ENCODE measurements at places on chromosomes 2 and 18.
A peak's percentile ranks its signal among the peaks of the same experiment; 100 is the strongest.

DNA sequence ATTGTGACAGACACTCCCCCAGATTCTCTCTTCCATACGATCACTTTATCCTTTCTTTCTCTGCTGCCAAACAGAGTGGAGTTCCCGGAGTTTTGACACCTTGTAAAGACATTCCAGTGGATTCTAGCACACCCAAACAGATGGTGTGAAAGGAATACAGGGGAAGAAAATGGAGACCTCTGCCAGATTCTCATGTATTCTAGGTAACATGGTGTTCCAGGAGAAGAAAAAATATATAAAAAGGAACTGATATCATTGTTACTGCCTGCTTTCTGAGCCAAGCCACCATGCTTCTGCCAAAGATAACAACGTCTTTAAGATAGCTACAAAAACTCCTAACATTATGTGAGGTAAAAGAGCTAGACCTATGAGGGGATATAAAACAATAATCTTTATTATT lies 136.5 kb downstream of the TXNL1 start:
- no peak for DNase-seq

DNA sequence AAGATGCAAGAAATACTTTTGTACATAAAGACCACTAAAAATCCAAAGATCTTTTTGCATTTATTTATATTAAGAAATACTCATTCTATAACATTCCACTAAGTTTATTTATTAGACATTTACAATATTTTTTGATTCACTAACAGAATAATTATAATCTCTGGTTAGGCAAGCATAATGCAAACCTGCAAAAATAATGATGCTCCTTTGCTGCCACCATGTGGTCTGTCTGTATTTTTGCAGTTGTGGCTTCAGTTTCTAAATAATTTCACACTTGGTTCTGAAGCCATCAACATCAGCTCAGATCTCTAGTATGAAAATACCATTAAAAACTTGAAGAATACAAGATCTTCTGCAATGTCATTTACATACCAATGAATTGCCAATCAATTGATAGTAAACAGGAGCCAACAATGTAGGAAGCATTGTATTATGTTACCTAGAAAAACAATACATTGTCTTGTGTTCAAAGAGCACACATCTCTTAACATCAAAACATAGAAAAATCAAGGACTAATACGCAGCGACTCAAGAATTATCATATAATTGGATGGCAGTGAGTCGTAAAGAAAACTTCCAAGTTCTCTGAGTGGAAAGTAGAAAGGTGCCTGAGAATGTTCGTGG lies 28.8 kb upstream of the WDR75 start:
- no peak for DNase-seq

DNA sequence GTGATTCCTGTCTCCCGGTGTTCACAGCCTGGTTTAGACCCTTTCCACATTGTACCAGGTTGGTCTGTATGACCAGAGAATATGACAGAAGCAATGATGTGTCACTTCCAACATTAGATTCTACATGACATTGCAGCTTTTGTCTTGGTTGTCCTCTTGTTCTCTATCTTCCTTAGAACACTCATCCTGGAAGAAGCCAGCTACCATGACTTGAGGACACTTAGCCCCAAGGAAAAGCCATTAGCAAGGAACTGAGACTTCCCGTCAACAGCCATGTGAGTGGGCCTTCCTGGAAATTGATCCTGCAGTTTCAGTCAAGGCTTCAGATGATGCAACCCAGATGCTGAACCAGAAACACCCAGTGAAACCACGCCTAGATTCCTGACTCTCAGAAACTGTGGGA lies 143.3 kb downstream of the MREG start:
- no peak for DNase-seq

DNA sequence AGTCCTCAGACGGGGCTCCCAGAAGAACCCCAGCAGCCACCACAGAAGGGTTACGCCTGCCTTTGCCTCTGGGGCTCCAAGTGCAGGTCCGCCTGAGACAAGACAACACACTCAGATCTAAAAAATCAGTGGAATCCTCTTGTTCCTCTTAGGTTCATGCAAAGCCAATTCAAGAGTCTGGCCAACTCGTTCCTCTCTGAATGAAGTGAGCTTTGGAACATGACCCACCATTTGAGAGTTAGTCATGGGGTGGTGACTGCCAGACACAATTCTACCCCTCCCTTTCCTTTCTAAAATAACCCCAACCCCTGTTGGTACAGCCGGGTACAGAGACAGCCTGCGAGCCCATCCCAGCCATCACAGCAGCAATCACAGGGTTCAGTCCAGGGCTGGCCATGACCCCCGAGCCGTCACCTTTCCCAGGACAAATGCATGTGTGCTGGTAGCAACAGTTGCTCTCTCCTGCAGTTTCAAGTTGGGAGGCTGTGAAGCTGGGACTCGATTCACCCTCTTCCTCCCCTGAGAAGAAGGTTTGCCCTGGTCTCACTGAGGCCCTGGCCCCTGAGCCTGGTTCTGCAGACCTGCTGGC lies 183.1 kb upstream of the SH3BP4 start:
- no peak for DNase-seq

GRCh38 chr2:45912109-45912508 lies 260.6 kb downstream of the PRKCE start:
- no peak for DNase-seq

DNA sequence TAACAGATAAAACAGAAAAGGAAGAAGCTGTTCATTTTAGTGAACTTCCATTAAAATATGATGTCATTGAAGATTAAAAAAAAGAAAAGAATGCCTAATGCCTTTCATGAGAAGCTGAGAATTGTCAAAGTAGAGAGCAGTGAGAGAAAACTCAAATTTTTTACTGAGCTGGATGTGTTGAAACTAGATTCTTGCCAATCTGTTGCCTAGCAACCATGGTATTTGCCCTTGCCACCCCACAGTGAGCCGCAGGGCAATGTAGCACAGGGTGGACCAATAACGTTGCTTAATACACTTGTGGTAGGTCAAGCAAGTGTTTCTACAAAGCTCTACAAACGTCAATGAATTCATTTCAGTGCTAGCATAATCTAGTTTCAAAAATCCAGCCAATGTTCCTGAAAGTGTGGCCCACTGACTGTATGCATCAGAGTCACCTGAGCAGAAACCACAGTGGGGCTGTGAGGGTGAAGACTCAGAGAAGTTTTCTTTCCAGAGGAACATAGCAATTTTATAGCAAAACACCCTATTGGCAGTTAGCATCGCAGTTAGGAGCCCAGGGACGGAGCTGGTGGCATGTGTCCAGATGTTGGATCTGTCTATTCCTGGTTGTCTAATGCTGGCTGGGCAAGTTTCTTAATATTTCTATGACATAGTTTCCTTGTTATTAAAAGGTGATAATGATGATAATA lies 132.2 kb downstream of the DOCK10 start:
- DNase-seq: no peak

DNA sequence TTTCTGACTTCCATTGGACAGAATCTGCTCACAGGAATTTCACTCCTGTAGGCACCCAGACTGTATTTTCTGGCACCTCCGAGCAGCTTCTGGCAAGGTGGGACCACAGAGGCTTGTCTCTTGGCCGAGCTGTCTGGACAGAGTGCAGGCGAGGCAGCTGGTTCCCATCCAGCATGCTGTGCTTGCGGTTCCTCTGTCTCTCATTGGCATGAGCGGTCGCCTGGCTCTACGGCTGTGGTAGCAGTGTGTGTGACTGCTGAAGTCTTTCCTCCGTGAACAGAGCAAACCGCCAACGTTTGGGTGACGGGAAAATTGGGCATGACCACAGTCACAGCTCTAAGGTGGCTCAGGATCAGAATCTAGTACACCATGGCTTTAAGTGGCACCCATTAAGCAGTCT lies 411.7 kb upstream of the NETO1 start:
- DNase-seq: no peak

- DNase-seq: no peak
Measured at GRCh38 chr2:157149270-157149669, 108.2 kb upstream of the GALNT5 start.

DNA sequence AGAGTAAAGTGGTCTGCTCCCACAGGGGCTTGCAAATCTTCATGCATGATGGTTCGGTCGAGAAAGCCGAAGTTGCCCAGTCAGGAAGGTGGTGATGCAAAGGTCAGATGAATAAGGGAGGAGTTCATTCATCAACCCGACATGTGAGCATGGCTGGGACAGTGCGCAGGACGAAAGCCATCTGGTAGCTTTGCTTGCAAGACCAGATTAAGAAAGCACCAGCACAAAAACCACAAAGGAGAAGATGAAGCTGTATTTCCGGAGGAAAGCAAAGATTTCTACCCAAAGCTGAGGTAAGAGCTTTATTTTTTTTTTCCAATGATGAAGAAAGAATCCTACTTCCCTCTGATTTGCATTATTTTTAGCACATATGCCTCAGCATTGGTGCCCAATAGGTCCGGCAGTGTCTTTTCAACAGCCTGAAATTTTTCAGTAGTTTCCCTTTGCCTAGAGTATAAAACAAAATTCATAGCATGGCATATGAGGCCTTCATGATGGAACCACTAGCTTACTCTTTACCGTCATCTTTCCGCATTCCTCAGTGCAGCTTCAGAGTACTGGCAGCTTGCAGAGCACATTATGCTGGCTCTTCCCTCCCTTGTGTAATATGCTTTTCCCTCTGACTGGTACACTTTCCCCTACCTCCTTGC lies 112.0 kb upstream of the THOC1 start:
- no peak for DNase-seq

DNA sequence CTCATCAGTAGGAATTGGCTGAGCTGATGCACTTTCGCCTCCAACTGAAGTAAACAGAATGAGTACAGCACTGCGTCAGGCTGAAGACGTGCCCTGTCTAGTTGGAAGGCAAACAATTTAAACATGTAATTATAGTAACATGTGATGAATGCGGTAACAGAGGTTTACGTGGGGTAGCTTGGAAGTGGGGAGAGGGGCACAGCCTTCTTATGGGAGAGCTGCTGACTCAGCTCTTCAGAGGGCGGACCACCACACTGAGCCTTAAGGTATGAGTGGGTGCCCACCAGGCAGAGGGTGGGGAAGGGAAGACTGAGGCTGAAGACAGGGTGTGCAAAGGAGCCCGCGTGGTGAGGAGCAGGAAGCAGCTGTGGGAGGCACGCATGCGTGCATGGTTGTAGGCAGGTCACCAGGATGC lies 6.2 kb upstream of the EHD3 start:
- DNase-seq: no peak

GRCh38 chr2:12008425-12009061 lies 262.1 kb downstream of the LPIN1 start:
- DNase-seq: peak; percentile 48

GRCh38 chr18:67417864-67418523 lies 98.5 kb downstream of the DSEL start:
- DNase-seq: no peak
